ENCODE measurements at places on chromosomes 6 and 20.

GRCh38 chr6:45698046-45698445 lies 317.6 kb downstream of the CLIC5 start:
- no peaks in the 10 kb centered on the region for H3K27me3 ChIP-seq
- H3K27ac ChIP-seq = no peak overlapping the region
- no peak for DNase-seq
- no peak overlapping the region for H3K4me3 ChIP-seq
- H3K4me1 ChIP-seq = no peaks in the 10 kb centered on the region

GRCh38 chr6:97059473-97059872 lies 134.9 kb downstream of the KLHL32 start:
- H3K27me3 ChIP-seq = no peaks in the 10 kb centered on the region
- no peak overlapping the region for H3K27ac ChIP-seq
- H3K4me3 ChIP-seq = no peak overlapping the region
- H3K36me3 ChIP-seq = no peaks in the 10 kb centered on the region

DNA sequence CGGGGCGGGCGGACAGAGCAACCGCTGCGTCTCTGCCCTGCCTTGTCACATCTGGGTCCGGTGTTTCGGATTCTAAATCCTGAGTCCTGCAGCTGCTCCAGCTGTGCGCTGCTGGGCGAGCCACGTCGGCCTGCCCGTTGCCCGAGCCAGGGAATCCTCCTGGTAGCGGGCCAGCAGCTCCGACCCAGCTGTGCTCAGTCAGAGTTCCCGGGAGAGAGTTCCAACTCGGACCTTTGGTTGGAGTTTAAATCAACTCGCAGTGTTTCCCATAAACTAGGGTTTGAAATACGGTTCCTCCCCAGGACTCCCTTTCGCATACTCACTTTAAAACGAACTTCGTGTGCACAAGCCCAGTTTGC lies 315 bp upstream of the PDE10A start:
- H3K36me3 ChIP-seq = no peaks in the 10 kb centered on the region
- no peaks in the 10 kb centered on the region for H3K4me1 ChIP-seq
- H3K27me3 ChIP-seq = peaks cover 18% of the 10 kb centered on the region
- DNase-seq = no peak
- H3K27ac ChIP-seq = peak overlapping the region; percentile 72

GRCh38 chr6:32194825-32195651 lies 2.6 kb upstream of the GPSM3 start:
- no peak for DNase-seq
- no peaks in the 10 kb centered on the region for H3K27me3 ChIP-seq
- H3K36me3 ChIP-seq = no peaks in the 10 kb centered on the region
- peak overlapping the region; percentile 77 for H3K4me3 ChIP-seq
- H3K27ac ChIP-seq = peak overlapping the region; percentile 100
- H3K4me1 ChIP-seq = peaks cover 55% of the 10 kb centered on the region

GRCh38 chr6:308768-309167 lies 16.5 kb downstream of the DUSP22 start:
- H3K27ac ChIP-seq = no peak overlapping the region
- H3K4me1 ChIP-seq = peaks cover 40% of the 10 kb centered on the region
- H3K4me3 ChIP-seq = no peak overlapping the region

GRCh38 chr20:23235173-23236027 lies 115.2 kb upstream of the NXT1 start:
- peak; percentile 81 for DNase-seq
- H3K27ac ChIP-seq = no peak overlapping the region
- H3K4me3 ChIP-seq = no peak overlapping the region
- no peaks in the 10 kb centered on the region for H3K36me3 ChIP-seq
- no peaks in the 10 kb centered on the region for H3K27me3 ChIP-seq

- H3K27me3 ChIP-seq = no peaks in the 10 kb centered on the region
- H3K4me3 ChIP-seq = no peak overlapping the region
- H3K36me3 ChIP-seq = no peaks in the 10 kb centered on the region
Measured at GRCh38 chr20:60403105-60403741, 445.0 kb downstream of the CDH26 start.

- H3K27ac ChIP-seq = no peak overlapping the region
- peaks cover 8% of the 10 kb centered on the region for H3K4me1 ChIP-seq
- DNase-seq = no peak
- no peaks in the 10 kb centered on the region for H3K27me3 ChIP-seq
Measured at GRCh38 chr6:47057830-47058540, 15.9 kb upstream of the ADGRF1 start.

- H3K4me1 ChIP-seq = no peaks in the 10 kb centered on the region
- no peak overlapping the region for H3K27ac ChIP-seq
- H3K4me3 ChIP-seq = no peak overlapping the region
- no peaks in the 10 kb centered on the region for H3K36me3 ChIP-seq
- no peaks in the 10 kb centered on the region for H3K27me3 ChIP-seq
Measured at GRCh38 chr6:47195011-47195650, 114.6 kb downstream of the TNFRSF21 start.

DNA sequence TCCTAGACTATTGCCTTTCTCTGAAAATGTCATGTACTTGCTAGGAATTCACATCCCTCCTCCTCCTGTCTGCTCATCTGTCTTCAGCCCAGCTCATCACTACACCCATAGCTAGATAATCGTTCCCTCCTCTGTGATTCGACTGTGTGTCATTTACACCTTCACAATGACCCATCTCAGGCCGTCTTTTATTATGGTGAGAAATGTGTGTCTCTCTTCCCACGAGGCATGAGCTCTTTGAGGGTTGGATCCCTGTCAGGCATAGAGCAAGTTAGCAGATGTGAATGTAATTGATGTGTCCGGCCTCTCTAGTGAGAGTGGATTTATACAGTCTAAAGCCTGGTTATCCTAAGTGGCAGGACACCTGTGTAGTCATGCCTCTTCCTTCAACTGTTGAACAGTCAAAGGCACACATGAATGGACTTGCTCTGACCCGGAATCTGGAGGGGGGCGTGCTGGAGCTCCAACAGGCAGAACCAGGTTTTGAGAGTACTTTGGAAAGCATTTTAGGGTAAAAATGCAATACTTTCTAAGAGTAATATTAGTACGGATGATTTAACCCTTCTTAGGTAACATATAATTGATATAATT lies 182.1 kb downstream of the UTRN start:
- no peak overlapping the region for H3K27ac ChIP-seq
- H3K4me3 ChIP-seq = no peak overlapping the region
- H3K36me3 ChIP-seq = peaks cover 22% of the 10 kb centered on the region
- DNase-seq = no peak
- H3K4me1 ChIP-seq = no peaks in the 10 kb centered on the region

DNA sequence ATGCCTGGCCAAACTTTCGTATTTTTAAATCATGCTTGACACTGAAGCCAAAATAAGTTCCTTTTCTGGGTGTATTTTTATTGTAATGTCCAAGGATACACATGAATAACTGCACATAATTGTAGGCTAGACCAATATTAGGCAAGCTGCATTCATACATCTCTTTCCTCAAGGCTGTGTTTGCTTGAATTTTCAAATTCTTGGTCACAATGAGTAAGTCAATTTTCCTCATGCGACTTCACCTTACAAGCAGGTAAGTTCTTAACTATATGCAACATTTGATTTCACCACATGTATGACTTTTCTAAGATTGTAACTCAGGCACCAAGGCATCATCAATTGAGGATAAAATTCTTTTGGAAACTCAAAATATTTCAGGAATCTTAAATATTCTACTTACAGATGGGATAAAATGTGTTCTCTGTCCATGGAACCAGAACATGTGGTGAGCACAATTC lies 112.4 kb upstream of the ZNF217 start:
- H3K36me3 ChIP-seq = no peaks in the 10 kb centered on the region
- H3K27ac ChIP-seq = no peak overlapping the region
- no peaks in the 10 kb centered on the region for H3K27me3 ChIP-seq
- DNase-seq = no peak

DNA sequence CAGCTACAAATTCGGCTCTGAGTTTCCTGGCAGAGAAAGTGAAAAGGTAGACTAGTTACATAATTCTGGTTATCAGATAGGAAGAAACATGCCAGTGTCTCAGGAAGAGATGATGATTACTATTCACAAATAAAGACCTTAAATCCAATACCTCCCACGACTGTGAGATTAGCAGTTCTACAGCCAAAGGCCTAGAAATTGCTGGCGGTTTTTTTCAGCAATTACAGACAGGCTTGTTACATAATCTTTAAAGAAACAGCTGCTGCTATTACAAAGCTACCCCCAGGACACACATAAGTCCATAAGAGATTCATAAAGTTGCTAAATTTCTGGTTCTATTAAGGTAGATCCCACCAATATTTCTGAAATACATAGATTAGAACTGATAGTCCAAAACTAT lies 40.2 kb downstream of the PIGU start:
- peaks cover 20% of the 10 kb centered on the region for H3K36me3 ChIP-seq
- no peak for DNase-seq
- no peak overlapping the region for H3K4me3 ChIP-seq

DNA sequence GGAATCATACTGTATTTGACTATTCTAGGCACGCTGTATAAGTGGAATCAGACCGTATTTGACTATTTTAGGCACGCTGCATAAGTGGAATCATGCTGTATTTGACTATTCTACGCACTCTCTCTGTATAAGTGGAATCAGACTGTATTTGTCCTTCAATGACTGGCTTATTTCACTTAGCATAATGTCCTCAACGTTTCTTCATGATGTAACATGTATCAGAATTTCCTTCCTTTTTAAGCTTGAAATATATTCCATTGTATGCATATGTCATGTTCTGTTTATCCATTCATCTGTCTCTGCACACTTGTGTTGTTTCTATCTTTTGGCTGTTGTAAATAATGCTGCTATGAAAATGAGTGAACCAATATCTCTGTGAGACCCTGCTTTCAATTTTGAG lies 5.7 kb downstream of the CCDC170 start:
- no peak overlapping the region for H3K27ac ChIP-seq
- no peaks in the 10 kb centered on the region for H3K36me3 ChIP-seq
- DNase-seq = no peak
- H3K4me3 ChIP-seq = no peak overlapping the region
- H3K4me1 ChIP-seq = no peaks in the 10 kb centered on the region

DNA sequence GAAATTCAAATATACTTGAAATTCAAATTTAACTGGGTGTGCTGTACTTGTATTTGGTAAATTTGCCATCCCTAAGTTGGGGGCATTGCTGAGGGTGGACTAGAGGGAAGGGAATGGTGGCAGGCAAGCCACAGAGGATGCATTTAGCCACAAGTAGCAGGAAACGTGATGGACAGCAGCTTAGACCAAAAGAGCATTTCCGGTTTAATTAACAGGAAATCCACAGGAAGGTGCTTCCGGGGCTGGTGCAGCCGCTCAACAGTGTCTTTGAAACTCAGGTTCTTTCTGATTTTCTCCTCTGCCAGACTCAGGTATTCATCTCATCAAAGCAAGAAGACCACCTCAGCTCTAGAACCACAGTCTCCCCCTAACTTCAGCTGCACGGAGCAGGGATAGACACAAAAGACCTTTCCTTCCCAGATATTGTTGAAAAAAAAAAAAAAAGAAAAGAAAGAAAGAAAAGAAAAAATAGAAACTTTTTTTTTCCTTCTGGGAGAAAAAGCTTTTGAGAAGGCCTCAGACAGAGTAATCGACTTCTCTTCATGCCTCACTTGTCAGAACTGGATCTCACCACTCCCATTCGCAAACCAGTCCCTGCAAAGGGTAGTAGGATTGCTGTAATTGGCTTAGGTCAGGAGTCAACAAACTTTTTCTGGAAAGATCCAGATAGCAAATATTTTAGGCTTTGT lies 8.0 kb upstream of the BCAS1 start:
- DNase-seq = no peak
- no peak overlapping the region for H3K27ac ChIP-seq
- no peaks in the 10 kb centered on the region for H3K36me3 ChIP-seq
- H3K27me3 ChIP-seq = no peaks in the 10 kb centered on the region

GRCh38 chr6:133540361-133540760 lies 299.2 kb downstream of the EYA4 start:
- no peaks in the 10 kb centered on the region for H3K4me1 ChIP-seq
- no peak for DNase-seq
- H3K4me3 ChIP-seq = no peak overlapping the region
- no peaks in the 10 kb centered on the region for H3K36me3 ChIP-seq

GRCh38 chr6:14211562-14211942 lies 94.0 kb downstream of the CD83 start:
- no peaks in the 10 kb centered on the region for H3K27me3 ChIP-seq
- H3K27ac ChIP-seq = peak overlapping the region; percentile 61
- no peaks in the 10 kb centered on the region for H3K36me3 ChIP-seq
- peak; percentile 72 for DNase-seq
- peak overlapping the region; percentile 76 for H3K4me3 ChIP-seq

DNA sequence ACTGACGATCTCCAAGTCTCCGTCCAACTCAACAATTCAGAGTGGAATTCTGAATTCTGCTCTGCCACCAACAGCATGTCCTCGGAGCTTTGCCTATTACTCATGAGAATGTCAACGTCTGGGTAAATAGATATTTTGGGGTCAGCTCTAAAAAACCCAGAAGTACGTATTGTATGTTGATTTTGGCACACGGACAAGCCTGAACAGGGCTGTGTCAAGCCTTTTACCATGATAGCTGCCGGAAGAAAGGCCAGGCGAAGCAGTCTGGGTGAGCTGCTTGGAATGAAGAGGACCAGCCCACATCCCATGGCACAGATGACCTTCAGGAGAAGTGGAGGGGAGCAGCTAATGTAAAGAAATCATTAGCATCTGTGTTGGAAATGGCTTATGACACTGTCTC lies 88.0 kb upstream of the JAG1 start:
- H3K4me1 ChIP-seq = no peaks in the 10 kb centered on the region
- no peaks in the 10 kb centered on the region for H3K36me3 ChIP-seq
- no peak for DNase-seq
- H3K27ac ChIP-seq = no peak overlapping the region
- H3K4me3 ChIP-seq = no peak overlapping the region
- H3K27me3 ChIP-seq = no peaks in the 10 kb centered on the region

DNA sequence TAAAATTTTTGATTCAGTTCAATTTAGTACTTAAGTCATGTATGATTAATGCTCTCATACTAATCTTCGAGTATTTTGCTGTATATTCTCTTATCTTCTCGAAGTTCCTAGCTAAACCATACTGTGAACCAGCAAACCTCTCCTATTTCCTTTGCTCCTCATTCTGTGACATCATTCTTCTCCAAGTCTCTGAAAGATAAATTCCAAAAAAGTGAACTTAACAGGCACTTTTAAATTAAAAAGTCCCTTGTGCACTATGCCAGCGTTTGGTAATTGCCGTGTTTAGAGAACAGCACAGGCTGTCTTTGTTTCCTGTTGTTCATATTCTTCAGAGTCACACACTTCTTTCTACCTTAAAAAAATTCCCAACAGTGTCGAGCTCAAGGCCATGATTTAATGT lies 188.4 kb upstream of the PHACTR1 start:
- no peaks in the 10 kb centered on the region for H3K36me3 ChIP-seq
- no peak overlapping the region for H3K27ac ChIP-seq
- H3K4me3 ChIP-seq = no peak overlapping the region
